RPMI7951 (cell line): ENCODE measurements at places on chromosomes 4 and X.

DNA sequence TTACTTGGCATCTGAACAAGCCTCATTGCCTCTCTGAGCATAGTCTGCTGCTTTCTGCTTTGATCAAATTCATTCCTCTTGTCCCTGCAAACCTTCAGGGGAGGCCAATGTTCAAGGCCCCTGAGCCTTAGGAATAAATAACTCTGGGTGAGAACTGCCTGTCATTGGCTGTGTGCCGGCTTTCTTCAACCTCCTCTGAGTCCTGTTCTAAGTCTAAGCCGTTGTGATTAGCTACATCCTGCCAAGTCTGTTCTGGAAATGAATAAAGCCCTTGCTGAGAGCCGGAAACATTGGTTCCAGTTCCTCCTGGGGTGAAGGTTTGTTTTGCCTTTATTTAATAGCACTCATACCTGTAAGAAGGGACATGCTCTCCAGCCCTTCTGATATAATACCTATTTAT, 13.8 kb downstream of the RNF4 start:
- no peak for DNase-seq

GRCh38 chr4:1241936-1242505, 6.9 kb downstream of the CTBP1 start:
- DNase-seq: no peak

GRCh38 chrX:12319003-12319519, 180.8 kb downstream of the FRMPD4 start:
- no peak for DNase-seq

- no peak for DNase-seq
Measured at GRCh38 chr4:74884266-74884665, 48.6 kb upstream of the PARM1 start.

DNA sequence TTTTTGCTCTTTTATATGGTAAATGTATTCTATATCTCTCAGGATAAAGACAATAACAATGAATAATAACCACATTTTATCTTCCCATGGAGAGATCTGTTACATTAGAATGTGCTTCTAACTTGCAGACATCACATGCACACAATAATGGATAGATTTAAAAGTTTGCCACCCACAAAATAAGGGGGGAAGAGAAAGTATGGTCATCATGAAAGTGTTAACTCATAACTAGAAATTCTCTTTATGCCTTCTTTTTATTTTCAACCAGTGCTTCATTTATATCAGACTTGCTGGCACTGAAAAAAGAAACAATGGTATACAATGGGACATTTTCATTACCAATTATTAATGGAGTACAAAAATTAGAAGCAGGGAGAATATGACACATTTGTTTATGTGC, 470.0 kb downstream of the FAT4 start:
- no peak for DNase-seq

DNA sequence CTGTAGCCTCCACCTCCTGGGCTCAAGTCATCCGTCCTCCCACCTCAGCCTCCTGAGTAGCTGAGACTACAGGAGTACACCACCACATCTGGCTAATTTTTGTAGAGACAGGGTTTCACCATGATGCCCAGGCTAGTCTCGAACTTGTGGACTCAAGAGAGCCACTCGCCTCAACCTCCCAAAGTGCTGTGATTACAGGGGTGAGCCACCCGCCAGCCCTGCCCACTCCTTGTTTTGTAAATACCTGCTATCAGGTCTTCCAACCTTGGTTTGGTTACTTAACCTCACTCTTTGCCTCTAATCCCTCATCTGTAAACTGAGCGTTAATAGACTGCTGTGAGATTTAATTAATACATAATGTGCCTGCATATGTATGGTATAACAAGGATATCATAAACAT, 803 bp downstream of the CNGA1 start:
- DNase-seq: no peak

GRCh38 chr4:185183622-185184281, 20.0 kb downstream of the CFAP97 start:
- peak; percentile 80 for DNase-seq

GRCh38 chr4:74531963-74532794, 87.2 kb downstream of the AREG start:
- peak; percentile 84 for DNase-seq

DNA sequence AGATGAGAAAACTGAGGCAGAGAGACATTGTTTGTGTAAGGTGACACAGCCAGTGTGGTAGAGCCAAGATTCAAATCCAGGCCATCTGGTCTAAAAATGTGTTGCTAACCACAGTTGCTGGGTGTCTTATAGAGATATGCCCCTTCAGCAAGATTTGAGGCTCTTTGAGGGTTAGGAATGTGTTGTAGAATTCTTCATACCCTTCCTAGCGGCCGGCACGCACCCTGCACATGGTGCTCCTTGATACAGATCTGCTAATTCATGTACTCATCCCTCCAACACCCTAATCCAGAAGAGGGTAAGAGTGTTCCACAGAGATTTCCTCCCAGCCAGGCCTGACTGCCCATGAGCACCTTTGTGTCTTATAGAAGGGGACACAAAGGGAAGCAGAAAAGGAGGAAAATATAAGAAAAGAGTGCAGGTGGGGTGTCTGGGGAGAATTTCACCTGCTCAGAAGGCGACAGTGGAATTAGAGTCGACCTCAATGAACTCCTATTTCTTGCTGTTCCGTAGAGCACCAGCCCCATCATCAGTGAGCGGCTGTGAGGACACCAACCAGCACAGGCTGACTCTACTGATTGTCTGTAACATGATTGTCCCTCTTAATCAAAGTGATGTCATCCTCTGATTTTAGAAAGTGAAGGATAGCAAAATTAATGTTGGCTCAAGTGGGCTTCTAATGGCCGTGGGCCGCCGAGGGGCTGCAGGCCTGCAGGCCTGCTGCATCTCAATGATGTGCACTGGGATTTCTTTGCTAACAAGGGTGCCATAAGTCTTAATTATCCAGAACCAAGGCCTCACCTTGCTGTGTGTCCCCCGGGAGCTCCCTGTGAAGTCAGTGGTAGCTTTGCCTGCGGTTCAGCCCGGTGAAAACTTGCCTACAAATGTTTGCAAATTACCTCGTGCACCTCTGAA, 24.2 kb upstream of the SMIM20 start:
- DNase-seq: no peak

GRCh38 chr4:71746379-71746778, 37.5 kb downstream of the GC start:
- DNase-seq: no peak

GRCh38 chr4:187274153-187274552, 550.5 kb upstream of the FAT1 start:
- no peak for DNase-seq

- DNase-seq: no peak
Measured at GRCh38 chrX:132272826-132273225, 53.6 kb upstream of the RAP2C start.

- no peak for DNase-seq
Measured at GRCh38 chr4:41668024-41668423, 80.5 kb downstream of the PHOX2B start.

DNA sequence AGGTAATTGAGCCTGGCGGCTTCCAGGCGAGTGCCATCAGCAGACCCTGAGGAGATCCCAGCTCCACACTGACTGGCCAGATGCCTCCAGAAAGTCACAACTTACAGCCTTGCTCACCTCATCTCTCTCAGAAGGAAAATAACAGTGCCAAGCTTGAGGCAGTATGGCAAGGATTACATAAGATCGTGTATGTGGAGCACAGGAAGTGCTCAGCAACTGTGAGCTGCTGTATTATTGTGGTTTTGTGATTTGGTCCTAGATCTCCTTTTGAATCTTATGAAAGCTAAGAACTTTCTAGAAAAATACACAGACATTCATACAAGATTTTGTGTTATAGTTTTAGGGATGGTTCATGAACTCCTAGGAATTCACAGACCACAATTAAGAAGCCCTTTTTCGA, 14.0 kb downstream of the RASL11B start:
- no peak for DNase-seq

GRCh38 chr4:80153874-80154544, 43.3 kb upstream of the PRDM8 start:
- DNase-seq: peak; percentile 40

DNA sequence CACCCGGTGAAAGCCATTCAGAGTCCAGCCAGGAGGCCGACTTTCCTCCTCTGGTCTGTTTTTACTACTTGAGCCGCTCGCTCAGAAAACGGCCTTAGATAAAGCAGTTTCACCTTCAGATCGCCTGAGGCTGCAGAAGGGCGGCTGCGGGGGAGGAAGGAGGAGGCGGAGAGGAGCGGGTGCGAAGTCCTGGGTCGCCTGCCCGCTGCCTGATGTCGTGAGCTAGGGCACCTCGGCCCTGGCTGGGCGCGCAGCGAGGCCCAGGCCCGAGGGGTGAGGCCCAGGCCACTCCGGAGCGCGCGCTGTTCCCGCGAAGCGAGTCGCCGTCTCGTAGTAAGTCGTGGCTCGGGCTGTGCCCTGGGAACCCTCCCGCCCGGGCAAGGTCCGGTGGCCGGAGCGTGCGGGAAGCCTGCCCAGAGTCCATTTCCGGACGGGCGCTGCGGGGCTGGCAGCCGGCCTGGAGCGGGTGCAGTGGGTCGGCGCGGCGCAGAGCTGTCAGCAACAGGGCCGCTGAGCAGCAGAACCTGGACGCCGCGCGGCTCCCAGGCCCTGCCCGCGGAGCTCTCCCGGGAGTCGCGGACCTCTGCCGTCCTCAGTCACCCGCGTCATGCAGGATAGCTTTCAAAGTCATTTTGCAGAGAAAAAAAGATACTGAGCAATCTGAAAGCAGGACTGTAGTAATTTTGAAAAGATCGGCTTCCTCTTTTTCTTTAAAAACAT, 18.6 kb downstream of the TRIM2 start:
- DNase-seq: peak; percentile 48

DNA sequence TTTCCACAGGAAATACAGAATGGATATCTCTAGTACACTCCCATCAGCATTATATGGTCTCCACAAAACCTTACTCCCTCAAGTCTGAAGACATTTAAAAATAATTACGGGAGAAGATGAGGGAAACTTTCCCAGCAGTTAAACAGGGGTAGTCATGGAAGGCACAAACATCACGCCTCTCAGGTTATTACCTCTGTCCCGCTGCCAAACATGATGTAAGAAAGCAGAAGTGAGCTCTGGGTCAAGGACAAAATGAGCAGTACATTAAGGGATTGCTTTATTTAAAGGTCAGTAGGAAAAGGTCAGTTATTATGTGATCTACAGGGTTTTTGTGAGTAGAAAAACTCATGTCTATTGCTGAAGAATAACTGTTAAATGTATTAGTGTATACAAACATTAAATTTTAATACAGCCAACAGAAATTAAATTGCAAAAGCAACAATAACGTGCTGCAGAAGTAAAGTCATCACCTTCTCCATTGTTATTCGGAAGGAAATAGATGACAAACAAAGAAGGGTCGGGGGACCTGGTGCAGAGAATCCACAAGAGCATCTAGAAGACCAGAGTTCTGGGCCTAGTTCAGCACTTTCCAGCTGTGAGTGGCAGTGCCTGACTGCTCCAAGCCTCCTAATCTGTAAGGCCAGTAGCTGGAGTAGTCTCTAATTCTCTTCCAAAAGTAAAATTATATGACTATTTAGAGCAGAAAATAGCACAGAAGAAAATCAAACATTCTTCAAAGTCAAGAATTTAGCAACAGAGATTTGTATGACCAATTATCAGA, 171.2 kb downstream of the PPP3CA start:
- DNase-seq: no peak

- DNase-seq: no peak
Measured at GRCh38 chrX:5916945-5917344, 311.7 kb downstream of the NLGN4X start.

- DNase-seq: no peak
Measured at GRCh38 chr4:113371111-113371510, 321.7 kb downstream of the ANK2 start.

DNA sequence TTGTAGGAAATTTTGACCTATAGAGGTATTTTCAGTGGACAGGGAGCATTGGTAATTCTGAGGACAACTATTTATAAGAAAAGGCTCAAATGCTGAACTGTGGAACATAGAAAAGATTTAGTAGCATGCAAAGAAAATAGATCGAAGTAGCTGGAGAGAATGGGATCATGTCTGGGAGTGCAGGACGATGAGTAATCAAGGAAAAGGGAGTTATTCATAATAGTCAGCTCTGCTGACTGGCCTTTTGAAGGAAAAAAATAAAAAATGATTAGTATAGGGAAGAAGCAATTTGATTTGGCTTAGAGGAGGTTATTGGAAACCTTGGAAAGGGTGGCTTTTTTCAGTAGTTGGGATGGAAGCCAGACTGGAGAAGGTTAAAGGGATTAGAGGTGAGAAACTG, 22.9 kb upstream of the ANK2 start:
- peak; percentile 2 for DNase-seq

DNA sequence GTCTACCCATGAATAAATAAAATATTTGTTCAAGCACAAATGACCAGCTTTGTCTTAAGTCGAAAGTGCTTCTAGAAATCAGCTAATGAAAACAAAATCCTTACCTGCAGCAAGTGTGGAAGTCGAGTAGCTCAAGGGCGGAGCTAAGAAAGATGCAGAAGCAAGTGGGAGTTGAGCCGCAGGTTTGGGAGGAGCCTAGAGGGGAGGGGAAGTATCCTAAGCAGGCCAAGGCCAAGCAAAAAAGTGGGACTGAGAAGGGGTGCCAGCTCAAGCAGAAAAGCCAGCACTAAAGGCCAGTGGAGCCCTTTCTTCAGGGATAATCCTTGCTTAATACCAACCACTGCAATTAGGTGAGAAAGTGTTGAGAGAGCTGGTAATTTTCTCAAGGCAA, 60.8 kb downstream of the DLG3 start:
- DNase-seq: no peak

DNA sequence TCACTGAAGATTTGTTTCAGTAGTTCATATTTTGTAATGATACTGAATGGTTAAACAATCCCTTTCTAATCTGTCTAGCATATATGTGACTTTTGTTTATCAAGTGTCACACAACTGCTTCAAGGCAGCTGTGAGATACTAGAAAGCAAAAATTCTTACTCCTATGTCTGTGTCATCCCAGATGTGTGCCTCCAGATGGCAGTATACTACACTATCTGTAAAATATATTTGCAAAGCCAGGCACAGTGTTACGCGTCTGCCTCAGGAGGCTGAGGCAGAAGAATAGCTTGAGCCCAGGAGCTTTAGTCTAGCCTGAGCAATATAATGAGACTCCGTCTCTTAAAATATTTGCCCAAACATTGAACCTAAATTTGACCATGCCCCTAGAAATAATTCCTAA, 4.0 kb downstream of the NUDT10 start:
- peak; percentile 29 for DNase-seq

- DNase-seq: no peak
Measured at GRCh38 chr4:152896811-152897210, 39.3 kb upstream of the FHDC1 start.
